AG20443 (cell line): ENCODE measurements at places on chromosomes 13 and 19.
A peak's percentile ranks its signal among the peaks of the same experiment; 100 is the strongest.

DNA sequence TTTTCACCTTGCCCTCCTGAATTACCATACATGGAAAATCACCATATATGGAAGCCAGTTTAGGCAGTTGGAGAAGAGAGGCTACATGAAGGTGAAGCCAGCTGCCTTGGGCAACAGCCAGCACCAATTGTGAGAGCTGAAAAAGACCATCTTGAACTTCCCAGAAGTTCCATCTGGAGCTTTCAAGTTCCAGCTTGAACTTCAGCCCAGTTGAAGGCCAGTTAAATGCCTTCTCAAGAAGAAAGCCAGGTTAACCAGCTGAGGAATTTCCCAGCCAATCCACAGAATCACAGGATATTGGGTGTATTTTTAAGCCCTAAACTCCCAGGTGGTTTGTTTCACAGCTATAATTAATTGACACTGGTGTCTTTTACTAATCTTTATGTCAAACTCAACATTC, 713.6 kb upstream of the MIR17HG start:
- no peak for DNase-seq

- peak; percentile 68 for DNase-seq
These were observed 288.5 kb downstream of the NALCN start for GRCh38 chr13:101127741-101128353.

DNA sequence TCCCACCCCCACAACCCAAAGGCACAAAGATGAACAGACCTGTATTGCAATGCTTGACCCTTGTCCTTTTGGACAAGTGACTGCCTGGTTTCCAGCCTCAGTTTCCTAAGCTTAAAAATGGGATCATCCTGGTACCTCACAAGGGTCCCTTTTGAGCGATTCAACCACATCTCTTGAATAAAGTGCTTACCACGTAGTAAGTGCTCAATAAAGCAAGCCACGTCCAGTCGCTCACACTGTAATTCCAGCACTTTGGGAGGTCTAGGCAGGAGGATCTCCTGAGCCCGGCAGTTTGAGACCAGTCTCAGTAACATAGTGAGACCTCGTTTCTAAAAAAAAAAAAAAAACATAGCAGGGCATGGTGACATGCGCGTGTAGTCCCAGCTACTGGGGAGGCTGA, 1.2 kb downstream of the DLL3 start:
- DNase-seq = no peak

- DNase-seq = no peak
These were observed 322 bp downstream of the ZNF558 start for GRCh38 chr19:8831832-8832131.

DNA sequence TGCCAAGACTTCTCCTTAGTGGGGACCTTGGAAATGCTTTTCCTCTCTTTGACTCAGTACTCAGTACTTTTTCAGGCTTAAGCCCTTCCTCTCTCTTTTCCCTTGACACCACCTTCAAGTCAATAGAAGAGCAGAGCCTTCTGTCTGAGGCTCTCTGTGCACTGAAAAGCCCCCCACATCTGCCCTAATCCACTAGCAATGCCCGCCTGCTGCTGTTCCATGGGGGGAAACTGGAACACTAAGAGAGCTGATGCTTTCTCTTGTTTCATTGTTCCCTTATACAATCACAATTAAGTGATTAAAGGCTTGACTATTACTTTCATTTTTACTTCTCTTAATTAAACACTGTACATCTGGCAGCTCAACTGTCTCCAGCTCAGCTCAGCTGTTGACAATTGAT, 254.5 kb downstream of the SLITRK6 start:
- no peak for DNase-seq

DNA sequence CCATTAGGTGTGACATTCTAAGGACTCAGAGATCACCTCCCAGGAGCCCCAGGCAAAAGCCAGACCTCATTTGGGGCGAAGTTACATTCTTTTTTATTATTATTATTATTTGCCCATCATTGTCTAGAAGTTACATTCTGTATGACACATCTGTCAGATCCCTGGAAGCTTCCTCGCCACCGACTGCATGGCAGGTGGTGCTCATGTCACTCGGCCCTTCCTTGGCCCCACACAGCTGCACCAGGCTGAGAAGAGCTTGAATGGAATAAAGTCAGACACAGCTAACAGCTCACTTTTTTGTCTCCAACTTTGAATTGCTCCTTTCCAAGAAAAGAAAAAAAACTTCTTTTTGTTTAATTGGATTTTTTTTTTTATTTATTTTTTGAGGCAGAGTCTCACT, 41.4 kb upstream of the LDLR start:
- DNase-seq = no peak

- DNase-seq = no peak
These were observed 1437.3 kb upstream of the MIR17HG start for GRCh38 chr13:89910166-89910565.

- no peak for DNase-seq
These were observed 183.9 kb upstream of the CSNK1A1L start for GRCh38 chr13:37289212-37289935.

DNA sequence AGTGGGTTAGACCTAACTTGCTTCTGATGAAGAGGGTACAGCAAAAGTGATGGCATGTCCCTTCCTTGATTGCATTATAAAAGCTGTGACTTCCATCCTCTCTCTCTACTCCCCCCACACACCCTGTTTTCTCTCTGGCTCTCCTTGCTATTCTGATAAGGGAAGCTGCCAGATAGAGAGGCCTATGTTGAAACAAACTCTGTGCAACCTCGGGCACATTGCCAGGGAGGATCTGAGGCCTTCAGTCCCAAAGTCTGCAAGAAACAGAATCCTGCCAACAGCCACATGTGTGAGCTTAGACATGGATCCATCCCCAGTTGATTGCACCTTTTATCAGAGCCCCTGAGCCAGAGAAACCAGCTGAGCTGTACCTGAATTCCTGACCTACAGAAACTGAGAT, 44.8 kb upstream of the ARGLU1 start:
- no peak for DNase-seq

- DNase-seq = no peak
These were observed 77.4 kb upstream of the DOCK9 start for GRCh38 chr13:99055281-99055680.

- DNase-seq = no peak
These were observed 4.5 kb upstream of the FCGRT start for GRCh38 chr19:49507803-49508494.

- no peak for DNase-seq
These were observed 11.1 kb downstream of the CILP2 start for GRCh38 chr19:19548915-19549759.

DNA sequence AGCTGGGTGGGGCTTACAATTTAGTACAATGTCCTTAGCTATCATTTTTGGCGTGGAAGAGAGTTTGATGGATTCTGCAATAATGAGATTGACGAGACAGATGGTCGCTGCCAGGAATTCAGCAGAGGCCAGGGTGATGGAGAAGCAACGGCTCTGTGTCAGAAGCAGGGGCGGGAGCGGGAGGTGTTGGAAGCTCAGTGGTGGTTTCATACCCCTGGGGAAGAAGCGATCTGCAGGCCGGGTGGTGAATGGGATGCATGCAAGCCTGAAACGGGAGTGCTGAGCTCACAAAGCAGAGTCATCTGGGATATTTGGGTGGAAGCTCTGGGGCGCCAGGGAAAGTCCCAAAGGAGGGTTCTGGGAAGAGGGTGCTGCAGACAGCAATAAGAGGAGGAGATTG, 370.8 kb downstream of the ZNF536 start:
- DNase-seq = no peak

DNA sequence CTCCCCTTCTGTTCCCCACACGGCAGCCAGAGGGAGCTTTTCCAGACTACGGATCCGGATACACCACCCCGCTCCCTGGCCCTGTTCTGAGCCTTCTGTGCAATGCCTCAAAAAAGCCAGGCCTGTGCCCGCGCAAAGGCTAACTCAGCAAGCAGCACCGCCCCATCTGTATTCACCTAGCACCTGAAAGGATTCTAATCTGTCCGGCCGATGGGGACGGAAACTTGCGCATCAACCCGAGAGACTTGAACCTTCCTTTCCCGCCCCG, 589 bp downstream of the ZBTB45 start:
- DNase-seq = peak; percentile 82

DNA sequence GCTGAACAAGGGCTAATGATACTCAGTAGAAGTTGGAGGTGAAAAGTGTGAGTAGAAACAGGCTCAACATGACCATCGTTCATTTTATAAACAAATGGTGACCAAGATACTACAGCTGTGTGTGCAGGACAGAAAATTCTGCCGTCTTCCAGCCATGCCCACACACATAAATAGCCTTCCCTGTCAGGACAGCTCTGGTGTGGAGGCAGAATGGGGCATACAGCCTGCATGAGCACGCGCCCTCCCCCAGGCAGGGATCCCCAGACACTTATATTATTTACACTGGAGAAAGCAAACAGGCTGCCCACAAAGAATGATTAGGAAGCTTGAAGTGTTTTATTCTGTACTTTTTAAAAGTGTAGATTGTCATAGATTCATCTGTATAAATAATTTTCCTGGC, 20.4 kb downstream of the GJA3 start:
- no peak for DNase-seq

GRCh38 chr19:28514166-28514565, 698.8 kb downstream of the UQCRFS1 start:
- DNase-seq = no peak

DNA sequence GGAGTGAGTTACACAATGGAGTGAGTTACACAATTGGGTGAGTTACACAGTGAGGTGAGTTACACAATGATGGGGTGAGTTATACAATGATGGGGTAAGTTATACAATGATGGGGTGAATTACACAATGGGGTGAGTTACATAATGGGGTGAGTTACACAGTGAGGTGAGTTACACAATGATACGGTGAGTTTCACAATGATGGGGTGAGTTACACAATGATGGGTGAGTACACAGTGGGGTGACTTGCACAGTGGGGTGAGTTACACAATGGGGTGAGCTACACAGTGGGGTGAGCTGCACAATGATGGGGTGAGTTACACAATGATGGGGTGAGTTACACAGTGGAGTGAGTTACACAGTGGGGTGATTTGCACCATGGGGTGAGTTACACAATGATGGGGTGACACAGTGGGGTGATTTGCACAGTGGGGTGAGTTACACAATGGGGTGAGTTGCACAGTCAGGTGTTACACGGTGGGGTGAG, 52.5 kb upstream of the GAS6 start:
- no peak for DNase-seq

GRCh38 chr13:93762708-93763426, 536.3 kb downstream of the GPC6 start:
- DNase-seq = no peak

DNA sequence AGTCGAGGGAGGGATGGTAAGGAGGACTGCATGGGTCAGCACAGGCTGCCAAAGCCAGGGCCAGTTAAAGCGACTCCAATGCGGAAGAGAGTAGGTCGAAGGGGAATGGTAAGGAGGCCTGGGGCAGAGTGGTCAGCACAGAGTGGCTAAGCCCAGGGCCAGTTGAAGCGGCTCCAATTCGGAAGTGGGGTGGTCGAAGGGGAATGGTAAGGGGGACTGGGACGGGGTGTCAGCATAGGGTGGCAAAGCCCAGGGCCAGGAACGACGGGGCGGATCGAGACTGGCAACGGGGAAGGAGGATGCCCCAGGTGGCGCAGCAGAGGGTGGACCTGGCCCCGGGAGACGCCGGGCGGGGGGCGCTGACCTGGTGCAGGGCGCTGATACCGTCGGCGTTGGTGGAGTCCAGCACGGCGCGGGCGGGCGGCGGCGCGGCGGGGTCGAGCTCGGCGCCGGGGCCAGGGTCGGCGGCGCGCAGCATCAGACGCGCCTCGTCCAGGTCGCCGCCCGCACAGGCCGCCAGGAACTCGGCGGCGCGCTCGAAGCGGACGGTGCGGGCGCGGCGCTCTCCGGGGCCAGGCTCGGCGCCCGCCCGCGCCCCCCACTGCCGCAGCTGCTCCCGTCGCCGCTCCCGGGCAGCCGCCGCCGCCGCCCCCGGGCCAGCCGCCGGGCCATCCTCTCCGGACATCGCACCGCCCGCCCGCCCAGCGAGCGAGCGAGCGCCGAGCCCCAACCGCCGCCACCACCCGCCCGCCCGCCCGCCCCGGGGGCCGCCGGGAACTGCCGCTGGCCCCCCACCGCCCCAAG, at the start of gene PPP1R12C:
Gene PPP1R12C, minus strand, starts transcription at position 779 of the 804 bp plus-strand sequence. Its CDS starts 94 bp downstream, at position 685.
- DNase-seq = peak; percentile 19

GRCh38 chr13:44354884-44355283, 18.7 kb upstream of the SERP2 start:
- DNase-seq = no peak

GRCh38 chr19:3253270-3253669, 28.8 kb downstream of the CELF5 start:
- no peak for DNase-seq

DNA sequence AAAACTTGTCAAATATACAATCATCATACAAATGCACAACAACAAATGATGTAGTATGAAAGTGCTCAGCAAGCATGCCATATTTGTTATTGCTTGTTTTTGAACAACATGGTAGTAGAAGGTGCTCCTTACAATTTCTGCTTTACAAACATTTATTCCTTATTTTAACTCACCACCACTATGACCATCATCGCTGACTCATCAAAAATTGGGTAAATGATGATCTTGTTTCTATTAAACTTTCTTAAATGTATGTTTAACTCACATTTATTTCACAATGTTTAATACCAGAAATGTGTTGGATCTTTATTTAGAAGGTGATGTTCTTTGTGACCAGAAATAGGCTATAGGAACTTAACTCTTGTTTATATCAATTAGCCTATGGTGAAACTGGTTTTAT, 45.5 kb downstream of the KCNRG start:
- no peak for DNase-seq

- peak; percentile 94 for DNase-seq
These were observed at the start of gene CRYL1 for GRCh38 chr13:20525601-20526544. Gene CRYL1, minus strand, starts transcription at chr13:20525857. Its CDS starts 63 bp downstream, at chr13:20525794.

DNA sequence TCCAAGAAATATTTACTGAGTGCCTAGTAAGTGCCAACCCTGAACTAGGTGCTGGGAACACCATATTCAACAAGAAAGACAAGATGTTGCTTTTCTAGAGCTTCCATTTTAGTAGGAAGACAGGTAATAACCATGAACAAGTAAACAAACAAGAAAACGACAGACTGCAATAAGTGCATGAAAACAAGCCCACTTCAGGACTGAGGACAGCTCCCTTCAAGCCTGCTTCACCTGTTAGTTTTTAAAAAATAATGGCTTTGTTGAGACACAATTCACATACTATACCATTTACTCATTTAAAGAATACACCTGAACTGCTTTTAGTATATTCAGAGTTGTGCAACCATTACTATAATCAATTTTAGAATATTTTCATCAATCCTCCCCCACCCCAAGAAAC, 30.4 kb downstream of the CYP4F22 start:
- DNase-seq = no peak

GRCh38 chr19:5470264-5470671, 15.1 kb downstream of the ZNRF4 start:
- no peak for DNase-seq

- DNase-seq = no peak
These were observed 89.5 kb upstream of the RFC3 start for GRCh38 chr13:33728271-33729037.

- DNase-seq = no peak
These were observed 3.7 kb downstream of the GATAD2A start for GRCh38 chr19:19409205-19409604.
